Kidney tubule cell (primary cell): ENCODE measurements at places on chromosomes 11 and 22.

- no peak for DNase-seq
Measured at GRCh38 chr22:31623592-31624304, 38.3 kb downstream of the PISD start.

- DNase-seq, result no peak
Measured at GRCh38 chr11:115455613-115456012, 48.6 kb downstream of the CADM1 start.

DNA sequence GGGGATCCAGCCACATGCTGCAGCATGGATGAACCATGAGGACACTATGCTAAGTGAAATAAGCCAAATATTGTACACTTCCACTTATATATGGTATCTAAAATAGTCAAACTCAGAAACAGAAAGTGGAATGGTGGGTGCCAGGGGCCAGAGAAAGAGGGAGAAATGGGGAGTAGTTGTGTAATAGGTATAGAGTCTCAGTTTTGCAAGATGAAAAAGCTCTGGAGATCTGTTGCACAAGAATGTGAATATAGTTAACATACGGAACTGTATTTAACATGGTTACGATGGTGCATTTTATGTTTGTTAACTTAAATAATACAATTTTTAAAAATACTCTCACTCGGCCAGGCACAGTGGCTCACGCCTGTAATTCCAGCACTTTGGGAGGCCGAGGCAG is 21.2 kb downstream of the GDPD5 start:
- DNase-seq, result no peak

DNA sequence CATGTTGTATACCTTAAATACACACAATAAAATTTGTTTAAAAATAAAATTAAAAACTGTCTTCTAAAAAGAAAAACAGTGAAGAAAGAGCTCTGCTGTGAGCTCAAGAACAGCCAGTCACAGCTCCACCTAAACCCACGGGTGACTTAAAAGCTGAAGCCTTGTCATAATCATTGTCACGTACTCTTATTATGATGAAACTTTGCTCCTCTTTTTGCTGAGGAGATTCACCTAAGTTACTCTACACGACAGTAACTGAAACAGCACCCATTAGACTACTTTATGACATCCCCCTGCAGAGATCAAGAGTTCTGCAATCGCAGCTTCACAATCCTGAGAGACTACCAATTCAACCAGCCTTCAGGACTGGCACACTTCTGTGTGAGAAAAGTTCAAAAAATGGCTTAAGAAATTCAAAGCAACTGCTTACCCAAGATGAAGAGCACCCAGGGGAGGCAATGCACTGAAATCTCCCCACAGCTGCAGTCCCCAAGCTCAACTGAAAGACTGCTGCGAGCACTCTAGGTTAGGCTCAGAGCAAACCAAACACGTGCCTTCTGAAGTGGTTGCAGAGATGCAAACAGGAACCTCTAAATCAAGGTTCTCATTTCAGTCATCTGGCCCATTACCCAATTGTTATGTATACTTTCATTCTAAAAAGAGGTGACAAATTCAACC is at the start of gene JAML:
TSS of gene JAML (minus strand) at position 501 of the 678 bp plus-strand sequence. CDS start 10,145 bp downstream, outside the sequence.
- DNase-seq, result no peak

DNA sequence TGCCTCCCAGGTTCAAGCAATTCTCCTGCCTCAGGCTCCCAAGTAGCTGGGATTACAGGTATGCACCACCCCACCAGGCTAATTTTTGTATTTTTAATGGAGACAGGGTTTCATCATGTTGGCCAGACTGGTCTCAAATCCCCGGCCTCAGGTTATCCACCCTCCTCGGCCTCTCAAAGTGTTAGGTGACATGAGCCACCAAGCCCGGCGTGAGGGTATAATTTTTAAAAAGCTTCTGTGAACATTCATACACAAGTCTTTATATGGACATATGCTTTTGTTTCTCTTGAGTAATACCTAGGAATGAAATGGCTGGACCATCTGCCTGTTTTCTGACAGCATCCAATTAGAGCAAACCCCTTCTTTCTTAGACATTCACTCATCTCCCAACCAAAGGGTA is 14.3 kb upstream of the NAALAD2 start:
- DNase-seq, result no peak

- no peak for DNase-seq
Measured at GRCh38 chr11:41483956-41484355, 24.5 kb upstream of the LRRC4C start.

- no peak for DNase-seq
Measured at GRCh38 chr22:19620742-19621371, 93.4 kb upstream of the SEPTIN5 start.

- DNase-seq, result no peak
Measured at GRCh38 chr11:111582163-111582562, 20.1 kb upstream of the SIK2 start.

DNA sequence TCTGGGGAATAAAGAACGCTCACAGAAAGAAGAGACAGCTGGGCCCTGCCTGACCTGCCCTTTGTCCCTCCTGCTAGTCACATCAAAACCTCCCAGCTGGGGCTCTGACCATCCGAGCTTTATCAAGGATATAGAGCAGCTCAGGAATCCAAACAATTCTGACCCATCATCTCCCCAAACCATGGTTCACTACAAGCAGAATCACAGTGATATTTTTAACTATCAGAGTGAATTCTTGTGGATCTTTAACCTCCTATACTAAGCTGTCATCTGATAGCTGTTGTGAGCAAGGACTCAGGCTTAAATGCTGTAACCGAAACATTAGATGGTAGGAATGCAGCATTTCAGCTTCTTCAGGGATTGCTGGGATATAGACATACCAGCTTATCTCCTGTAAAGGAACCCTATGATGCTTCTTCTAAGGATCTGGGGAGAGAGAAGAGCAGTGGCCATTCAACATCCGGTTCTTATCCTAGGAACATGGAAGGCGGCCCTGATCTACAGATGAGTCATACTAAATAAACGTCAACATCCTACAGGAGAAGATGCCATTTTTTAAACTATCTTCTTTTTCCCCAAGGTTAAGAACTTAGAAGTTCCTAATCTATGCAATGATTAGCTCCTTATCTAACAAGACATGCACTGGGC is 84.7 kb upstream of the AKIP1 start:
- DNase-seq, result no peak

DNA sequence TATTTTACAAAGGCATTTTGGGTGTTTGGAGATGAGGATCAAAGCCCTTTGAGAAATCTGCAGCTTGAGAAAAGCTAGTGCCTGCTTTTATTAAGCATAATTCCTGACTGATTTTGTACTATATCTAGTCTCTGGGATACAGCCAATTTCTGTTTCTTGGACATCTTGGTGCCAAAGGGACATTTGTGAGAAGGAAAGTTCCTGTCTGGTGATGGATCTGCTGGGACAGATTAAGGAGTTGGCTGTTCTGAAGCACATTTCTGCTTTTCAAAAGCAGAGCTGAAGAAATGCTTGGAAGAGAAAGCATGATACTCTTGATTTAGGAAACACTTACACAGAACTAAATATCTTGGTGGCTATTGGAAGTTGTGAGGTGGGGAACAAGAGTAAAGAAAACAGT is 254.6 kb upstream of the CCDC90B start:
- no peak for DNase-seq

DNA sequence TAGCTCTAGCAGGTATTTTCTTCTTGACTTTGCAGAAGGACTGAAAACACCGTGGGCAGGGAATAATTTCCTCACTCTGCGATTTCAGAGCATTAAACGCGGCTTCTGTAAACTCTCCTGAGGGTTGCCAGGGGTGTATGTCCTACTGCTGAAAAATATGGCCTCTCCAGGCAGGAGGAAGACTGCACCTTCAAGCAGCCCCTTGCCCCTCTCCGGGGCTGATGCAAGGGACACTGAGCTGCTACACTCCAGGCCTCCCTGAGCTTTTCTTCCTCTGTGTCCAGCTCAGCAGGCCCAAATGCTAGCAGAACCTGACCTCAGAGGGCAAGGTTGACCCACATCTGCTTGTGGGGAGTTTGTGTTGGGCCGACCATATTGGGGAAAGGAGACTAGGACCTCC is 2.2 kb downstream of the CD6 start:
- no peak for DNase-seq

GRCh38 chr11:61509043-61510029 is 787 bp downstream of the LRRC10B start:
- peak; percentile 82 for DNase-seq

GRCh38 chr22:45162531-45162930 is 1.2 kb upstream of the NUP50 start:
- no peak for DNase-seq

DNA sequence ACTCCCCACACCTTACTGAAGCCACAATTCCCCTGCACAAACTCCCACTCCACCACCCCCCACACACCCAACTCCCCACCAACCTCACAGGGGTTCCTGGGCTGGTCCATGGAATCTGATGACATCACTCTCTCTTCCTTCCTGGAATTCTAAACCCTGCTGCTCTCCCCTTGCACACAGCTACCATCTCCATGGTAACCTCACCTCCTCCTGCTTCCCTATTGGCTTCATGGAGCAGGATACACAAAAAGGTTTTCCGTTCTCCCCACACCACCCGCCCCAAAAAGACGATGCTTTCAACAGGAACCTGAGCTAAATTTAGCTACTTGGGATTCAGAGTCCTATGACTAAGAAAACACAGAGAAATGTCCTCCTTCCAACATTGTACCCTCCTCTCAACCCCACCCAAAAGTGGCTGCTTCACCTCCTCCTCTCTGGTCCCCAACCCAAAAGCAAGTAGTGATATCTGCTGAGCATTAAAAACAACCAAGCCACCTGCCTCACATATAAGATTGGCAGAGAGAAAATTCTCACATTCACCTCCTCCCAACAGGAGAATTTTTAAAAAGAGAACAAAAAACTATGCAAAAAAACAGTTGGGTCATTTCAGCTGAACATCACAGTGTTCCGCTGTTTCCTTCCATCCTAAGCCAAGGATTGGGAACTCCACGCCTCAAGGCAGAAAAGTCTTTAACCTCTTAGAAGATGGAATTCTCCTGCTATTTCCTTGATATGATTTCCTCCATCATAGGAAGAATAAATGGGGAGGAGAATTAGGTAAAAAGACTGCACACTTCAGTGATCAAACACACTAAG is 66.9 kb downstream of the RBFOX2 start:
- peak; percentile 83 for DNase-seq

DNA sequence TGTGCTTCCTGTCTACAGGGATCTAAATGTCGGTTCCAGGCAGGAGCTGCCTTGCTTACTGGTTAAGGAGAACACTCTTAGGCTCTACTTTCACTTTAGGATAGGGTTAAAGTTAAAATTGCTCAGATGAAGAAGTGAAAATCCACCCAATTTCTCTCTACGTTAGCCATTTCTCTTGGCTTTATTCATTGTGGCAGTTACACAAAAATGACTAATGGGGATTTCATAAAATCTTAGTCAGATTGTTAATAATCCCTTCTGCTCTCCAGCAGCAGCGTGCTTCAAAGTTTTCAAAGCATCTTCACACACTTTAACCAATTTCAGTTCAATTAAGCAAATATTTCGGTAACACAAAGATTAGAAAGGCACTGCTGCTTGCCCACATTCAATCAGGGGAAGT is 58.4 kb upstream of the RCN1 start:
- no peak for DNase-seq

GRCh38 chr11:124405581-124405980 is 6.8 kb upstream of the OR8B3 start:
- DNase-seq, result no peak

GRCh38 chr11:117064275-117064674 is 34.0 kb downstream of the SIK3 start:
- DNase-seq, result no peak

DNA sequence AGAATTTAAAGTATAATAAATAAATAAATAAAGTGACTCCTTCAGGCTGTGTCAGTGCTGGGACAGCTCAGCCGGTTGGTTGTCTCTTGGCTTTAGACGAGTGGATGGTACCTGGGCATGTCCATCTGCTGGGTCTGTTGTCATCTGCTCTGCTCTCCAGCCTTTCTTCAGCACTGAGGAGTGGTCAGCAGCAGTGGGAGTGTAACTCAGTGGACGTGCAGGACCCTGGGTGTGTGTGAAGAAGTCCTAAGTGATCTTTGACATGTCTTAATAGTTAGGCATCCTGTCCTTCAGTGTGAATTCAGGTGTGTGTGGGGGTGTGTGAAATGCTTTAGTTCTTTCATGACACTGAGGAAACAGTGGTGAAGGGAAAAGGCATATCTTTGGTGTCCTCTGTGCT is 24.3 kb downstream of the AMOTL1 start:
- DNase-seq, result no peak

GRCh38 chr11:113476553-113476952 is 1.4 kb upstream of the DRD2 start:
- no peak for DNase-seq

DNA sequence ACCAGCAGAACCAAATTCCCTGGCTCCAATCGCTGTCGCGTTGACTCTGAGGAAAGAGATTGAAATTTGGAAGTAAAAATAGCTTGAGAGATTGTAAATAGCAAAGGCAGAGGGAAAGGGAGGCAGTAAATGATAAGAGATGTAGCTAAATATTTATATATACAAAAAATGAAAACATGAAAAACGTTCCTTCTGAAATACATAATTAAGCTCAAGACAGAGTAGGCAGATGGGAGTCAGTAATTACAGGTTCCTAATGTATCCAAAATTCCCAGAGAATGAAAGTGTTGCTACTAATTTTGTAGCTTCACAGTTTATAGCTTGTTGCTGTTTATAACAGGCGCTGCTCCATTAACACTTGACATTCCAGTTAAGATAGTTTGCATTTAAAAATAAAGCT is 648.7 kb downstream of the KCNA4 start:
- DNase-seq, result no peak

- peak; percentile 99 for DNase-seq
Measured at GRCh38 chr11:128448200-128448886, 139.0 kb downstream of the ETS1 start.

- peak; percentile 66 for DNase-seq
Measured at GRCh38 chr11:66068923-66069714, 953 bp upstream of the PACS1 start.

DNA sequence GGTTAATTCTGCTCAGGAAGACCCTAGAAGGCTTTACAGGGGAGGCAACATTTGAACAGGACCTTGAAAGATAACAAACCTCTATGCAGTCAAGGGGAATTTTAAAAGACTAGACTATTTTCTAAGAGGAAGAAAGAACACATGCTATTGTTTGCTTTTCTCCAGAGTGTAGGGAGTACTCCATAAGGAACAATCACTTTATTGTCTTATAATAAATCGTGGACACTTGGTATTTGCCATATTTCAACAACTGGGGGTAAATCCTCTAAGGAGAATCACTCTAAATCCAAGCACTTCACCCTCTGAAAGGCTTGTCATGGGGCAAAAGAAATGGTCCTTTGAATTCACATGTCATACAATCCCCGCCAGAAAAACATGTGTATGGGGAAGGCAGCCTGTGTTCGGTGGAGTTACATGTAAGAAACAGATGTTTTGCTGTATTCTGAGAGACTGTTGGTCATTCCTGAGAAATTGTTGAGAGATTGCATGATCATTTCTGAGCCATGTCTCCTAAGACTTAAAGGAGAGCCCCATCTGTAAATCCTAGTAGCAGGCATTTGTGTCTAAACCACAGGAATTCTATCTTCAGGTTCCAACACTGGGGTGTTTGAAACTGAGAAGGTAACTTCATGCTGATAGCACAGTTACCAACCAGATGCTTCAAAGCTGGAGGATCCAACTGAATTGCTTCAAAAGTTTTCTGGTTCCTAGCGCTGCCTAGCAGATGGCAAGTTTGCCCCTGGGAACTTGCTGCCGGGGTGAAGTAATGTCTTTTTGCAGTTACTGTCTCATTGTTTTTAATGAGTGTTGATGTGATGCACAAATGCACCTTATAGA is 66.8 kb downstream of the FZD4 start:
- DNase-seq, result peak; percentile 13

- peak; percentile 77 for DNase-seq
Measured at GRCh38 chr11:5596607-5597201, at the start of gene TRIM6. TSS of gene TRIM6 (plus strand) at chr11:5596637. CDS start at chr11:5596898, 261 bp downstream.
